ENCODE measurements at places on chromosomes 2 and 18. TPM values are rescaled to one million over a fixed set of nuclear protein-coding genes. Genes with fewer than 3 reads are reported as not detected.

The CCDC141 gene
- 5.8 TPM for total RNA-seq

The POTEI gene
- total RNA-seq, result 0.14 TPM

The EFEMP1 gene
- total RNA-seq, result 4.0 TPM

The SERPINB4 gene
- 2.5 TPM for total RNA-seq

The FOXD4L1 gene
- 0.24 TPM for total RNA-seq

The SCYGR3 gene
- not detected for total RNA-seq

The MATN3 gene
- total RNA-seq, result 0.05 TPM

The SKOR2 gene
- not detected for total RNA-seq

The TUBA4B gene
- 0.05 TPM for total RNA-seq

The FLACC1 gene
- total RNA-seq, result 1.7 TPM

The UNC50 gene
- 46.1 TPM for total RNA-seq

The HDLBP gene
- total RNA-seq, result 111 TPM

The UGT1A5 gene
- total RNA-seq, result 0.09 TPM

The ITPRIPL1 gene
- total RNA-seq, result 7.7 TPM

The DOK6 gene
- total RNA-seq, result 0.57 TPM

The DNAJC5G gene
- not detected for total RNA-seq

The BCL11A gene
- 27.9 TPM for total RNA-seq

The TUBB8B gene
- 0.14 TPM for total RNA-seq

The BBS5 gene
- 1.7 TPM for total RNA-seq

The ALPG gene
- 0.24 TPM for total RNA-seq

The TET3 gene
- total RNA-seq, result 4.5 TPM

The HOXD13 gene
- not detected for total RNA-seq

The CSRNP3 gene
- total RNA-seq, result 1.7 TPM

The SERPINB11 gene
- not detected for total RNA-seq

The TMEM37 gene
- total RNA-seq, result 0.52 TPM

The UPP2 gene
- total RNA-seq, result not detected

The MAP3K19 gene
- total RNA-seq, result 0.05 TPM

The GKN2 gene
- total RNA-seq, result 0.24 TPM

The DPP4 gene
- 23.9 TPM for total RNA-seq

The TEKT4 gene
- total RNA-seq, result 0.05 TPM

The LIMS2 gene
- 8.7 TPM for total RNA-seq

The GREB1L gene
- total RNA-seq, result 0.09 TPM

The ONECUT2 gene
- under 0.01 TPM for total RNA-seq

Data from thymus (tissue), 14 donors.